ENCODE measurements at places on chromosomes 5 and 9.

GRCh38 chr5:40736103-40736875, 19.5 kb downstream of the TTC33 start:
- no peak for DNase-seq

- DNase-seq = no peak
Observed at GRCh38 chr5:171149333-171149732, 159.7 kb upstream of the TLX3 start.

DNA sequence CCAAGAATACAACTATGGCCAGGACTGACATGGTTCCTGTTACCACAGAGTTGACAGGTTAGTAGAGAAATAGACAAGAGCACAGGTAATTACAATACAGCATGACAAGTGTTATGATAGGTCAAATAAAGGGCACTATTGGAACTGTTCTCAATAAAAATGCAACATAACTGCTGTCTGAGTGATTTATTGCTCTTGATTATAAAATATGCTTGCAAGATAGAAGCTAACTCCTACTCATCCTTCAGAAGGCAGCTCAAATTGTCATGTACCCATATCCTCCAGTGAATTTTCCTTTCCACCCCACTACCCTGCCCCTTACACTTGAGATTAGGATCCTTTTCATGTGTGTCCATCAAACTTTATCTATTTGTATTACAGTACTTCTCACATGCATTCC, 35.1 kb upstream of the ATG10 start:
- DNase-seq = no peak

GRCh38 chr5:164319161-164319560, 813.7 kb downstream of the MAT2B start:
- DNase-seq = no peak

DNA sequence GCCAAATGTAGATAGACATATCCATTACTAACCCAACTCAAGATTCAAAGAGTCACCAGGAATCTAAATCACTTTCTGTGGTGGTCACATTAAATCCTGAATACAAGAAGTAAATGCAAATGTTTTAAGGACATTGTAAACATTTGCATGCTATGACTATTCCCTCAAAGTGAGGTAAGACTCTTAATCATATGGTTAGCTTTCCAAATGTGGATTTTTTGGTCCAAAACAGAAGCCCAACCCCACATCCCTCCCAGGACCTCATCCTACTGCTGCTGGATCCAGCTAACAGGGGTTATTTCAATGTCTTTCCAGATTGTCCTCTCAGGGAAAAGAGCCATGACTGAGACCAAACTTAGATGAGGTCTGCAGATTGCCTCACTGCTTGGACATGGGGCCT, 228.1 kb upstream of the PANK3 start:
- no peak for DNase-seq

All from SIG-M5 (cell line).